ENCODE measurements at places on chromosomes 6 and 20.

DNA sequence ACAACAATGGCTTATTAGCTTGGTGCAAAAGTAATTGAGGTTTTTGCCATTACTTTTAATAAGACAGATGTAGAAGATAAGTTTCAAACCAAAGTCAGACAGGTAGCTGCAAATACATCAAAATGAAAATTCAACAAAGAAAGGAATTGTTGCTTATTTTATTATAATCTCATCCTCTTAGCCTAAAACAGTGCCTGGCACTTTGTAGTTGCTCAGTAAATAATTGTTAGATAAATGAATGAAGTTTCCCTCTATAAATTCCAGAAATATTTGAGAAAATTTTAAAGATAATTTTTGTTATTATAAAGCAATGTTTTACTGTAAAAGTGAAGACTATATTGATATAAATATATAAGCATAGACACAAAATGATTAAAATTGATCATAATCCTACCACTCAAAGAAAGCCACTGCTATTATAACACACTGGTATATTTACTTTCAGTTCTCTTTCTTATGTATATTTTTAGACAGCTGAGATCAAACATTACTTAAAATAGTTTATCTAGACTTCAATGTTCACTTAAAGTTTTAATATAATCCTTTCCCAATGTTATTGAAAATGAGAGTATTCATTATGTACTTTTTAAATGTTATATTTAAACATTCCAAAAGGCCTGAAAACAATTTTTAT is 42.5 kb downstream of the SESN1 start:
- DNase-seq: no peak

GRCh38 chr20:10466855-10467254 is 31.8 kb downstream of the SLX4IP start:
- no peak for DNase-seq

GRCh38 chr20:8709627-8710026 is 359.3 kb upstream of the PLCB4 start:
- no peak for DNase-seq

- DNase-seq: no peak
These were observed 267.5 kb downstream of the OGFRL1 start for GRCh38 chr6:71556141-71556540.

DNA sequence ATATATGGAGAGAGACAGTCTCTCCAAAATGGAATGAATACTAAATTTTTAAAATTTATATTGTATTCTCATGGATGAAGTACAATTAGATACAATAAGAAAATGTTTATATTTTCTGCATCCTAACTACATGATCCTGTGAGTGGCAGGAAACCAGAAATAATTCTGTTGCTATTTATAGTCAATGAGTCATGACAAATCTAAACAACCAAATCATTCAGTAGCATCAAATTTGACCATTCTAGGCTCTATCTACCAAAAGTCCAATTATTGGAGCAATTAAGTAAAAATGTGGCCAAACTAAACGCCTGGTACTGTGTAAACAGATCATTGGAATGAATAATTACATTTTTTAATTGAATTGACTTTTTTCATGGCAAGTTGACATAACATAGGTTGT is 959.8 kb downstream of the EPHA7 start:
- DNase-seq: no peak

DNA sequence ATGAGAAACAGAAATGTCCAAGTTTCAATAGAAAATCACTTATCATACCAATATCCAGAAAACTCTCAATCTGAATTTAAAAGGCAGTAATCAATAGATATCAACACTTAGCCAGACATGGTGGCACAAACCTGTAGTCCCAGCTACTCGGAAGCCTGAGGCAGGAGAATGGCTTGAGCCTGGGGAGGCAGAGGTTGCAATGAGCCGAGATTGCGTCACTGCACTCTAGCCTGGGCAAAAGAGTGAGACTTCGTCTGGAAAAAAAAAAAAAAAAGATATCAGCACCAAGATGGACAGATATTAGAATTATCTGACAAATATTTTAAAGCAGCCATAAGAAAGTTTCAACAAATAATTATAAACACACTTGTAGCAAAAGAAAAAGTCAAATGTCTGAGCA is 47.0 kb downstream of the TCP11 start:
- DNase-seq: no peak

GRCh38 chr6:25404693-25405169 is 125.6 kb downstream of the CARMIL1 start:
- DNase-seq: no peak

- DNase-seq: no peak
These were observed 634.0 kb upstream of the PTCHD4 start for GRCh38 chr6:48744948-48745347.

GRCh38 chr20:38877483-38877882 is 48.7 kb upstream of the FAM83D start:
- no peak for DNase-seq

GRCh38 chr6:24353861-24354260 is 4.0 kb downstream of the DCDC2 start:
- no peak for DNase-seq

GRCh38 chr6:116444092-116444491 is 17.1 kb upstream of the CALHM6 start:
- DNase-seq: peak; percentile 59

Measured in RKO (cell line).